Mucosa of descending colon (tissue), 3 donors: ENCODE measurements at places on chromosomes 7 and 10. TPM values are rescaled to one million over a fixed set of nuclear protein-coding genes. Genes with fewer than 3 reads are reported as not detected.

The PIP gene
- total RNA-seq = not detected

GRCh38 chr10:77463967-77464745 lies 173.5 kb downstream of the KCNMA1 start:
- DNase-seq = no peak

The C10orf67 gene
- not detected for total RNA-seq

DNA sequence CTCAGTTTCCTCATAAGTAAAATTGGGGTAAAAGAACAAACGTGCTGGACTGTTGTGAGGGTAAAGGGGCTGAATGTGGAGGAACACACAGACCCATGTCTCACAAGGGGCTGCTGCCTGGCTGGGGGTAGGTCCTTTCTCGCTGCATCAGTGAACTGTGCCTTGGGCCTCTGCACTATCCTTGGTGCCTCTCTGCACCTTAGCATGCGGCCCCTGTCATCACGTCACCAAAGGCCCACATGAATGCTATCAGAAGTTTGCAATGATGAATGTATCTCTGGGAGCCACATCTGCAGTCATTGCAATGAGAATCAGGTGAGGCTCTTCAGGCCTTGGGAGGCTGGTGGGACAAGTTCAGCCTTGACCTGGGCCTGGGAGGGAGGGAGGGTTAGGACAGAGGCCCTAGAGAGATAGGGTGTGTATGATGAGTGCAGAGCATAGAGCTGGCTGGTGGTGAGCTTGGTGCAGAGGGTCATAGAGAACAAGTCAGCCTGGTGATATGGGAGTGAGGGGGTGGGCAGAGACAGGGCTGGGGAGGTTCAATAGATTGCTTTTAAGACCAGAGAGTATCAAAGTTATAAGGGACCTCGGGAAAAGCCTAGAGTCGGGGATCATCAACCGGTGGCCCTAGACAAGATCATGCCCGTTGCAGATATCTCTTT lies 308.4 kb downstream of the RPS24 start:
- no peak for DNase-seq

- DNase-seq = no peak
Measured at GRCh38 chr7:26709210-26709990, 155.0 kb downstream of the SKAP2 start.

- no peak for DNase-seq
Measured at GRCh38 chr7:121366852-121367431, 29.2 kb downstream of the FAM3C start.

DNA sequence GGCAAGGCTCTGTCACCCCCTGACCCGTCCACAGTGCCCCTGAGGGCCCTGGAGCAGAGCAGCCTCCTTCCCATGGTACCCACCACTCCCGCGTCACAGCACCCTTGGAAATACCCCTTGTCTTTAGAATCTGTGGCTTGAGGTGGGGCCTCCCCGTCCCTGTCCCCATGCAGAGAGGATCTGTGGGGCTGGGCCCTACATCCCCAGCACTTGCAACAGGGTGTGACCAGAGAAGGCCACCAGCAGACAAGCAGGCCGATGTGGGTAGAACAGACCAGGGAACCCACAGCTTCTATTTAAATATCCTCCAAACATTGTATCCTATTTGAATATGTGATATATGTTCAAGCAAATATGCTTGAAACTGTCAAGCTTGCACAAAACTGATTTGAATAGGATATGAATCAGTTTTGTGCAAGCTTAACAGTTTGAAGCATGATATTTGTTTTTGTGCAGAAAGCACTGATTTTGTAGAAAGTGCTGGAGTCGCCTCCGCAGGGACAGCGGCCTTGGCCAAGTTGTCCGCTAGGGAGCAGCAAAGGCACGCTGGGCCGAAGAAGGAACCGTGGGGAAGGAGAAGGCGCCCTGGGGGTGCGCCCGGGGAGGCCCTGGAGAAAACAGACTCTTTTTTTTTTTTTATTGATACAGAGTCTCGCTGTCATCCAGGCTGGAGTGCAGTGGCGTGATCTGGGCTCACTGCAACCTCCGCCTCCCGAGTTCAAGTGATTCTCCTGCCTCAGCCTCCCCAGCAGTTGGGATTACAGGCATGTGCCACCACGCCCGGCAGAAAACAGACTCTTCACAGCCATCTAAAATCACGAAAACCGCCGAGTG lies 2.2 kb downstream of the CFAP46 start:
- DNase-seq = peak; percentile 65
